DMS 273 treated with DMSO at 0.1 percent for 48 hours (cell line): ENCODE measurements at places on chromosomes 1 and 21.

DNA sequence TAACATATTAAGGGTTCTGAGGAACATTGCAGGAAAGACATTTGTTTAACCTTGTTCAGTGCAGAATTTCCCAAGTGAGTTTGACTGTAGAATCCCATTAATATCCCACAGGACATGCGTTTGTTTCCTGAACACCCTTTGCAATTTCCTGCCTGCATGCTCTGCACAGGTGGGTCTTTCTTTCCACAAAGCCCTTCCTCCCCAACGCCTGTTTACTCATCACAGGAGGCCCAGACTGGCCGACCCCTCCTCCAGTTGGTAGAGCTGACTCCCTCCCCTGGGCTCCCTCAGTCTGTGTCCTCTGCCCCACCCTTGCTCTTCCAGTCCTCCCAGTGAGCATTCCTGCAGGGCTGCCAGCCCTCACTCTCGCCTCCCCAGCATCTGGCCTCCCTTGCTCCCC is 47.5 kb upstream of the CTPS1 start:
- peak; percentile 99 for DNase-seq

- no peak for DNase-seq
Observed at GRCh38 chr1:223752721-223753515, 40.6 kb downstream of the CAPN2 start.

DNA sequence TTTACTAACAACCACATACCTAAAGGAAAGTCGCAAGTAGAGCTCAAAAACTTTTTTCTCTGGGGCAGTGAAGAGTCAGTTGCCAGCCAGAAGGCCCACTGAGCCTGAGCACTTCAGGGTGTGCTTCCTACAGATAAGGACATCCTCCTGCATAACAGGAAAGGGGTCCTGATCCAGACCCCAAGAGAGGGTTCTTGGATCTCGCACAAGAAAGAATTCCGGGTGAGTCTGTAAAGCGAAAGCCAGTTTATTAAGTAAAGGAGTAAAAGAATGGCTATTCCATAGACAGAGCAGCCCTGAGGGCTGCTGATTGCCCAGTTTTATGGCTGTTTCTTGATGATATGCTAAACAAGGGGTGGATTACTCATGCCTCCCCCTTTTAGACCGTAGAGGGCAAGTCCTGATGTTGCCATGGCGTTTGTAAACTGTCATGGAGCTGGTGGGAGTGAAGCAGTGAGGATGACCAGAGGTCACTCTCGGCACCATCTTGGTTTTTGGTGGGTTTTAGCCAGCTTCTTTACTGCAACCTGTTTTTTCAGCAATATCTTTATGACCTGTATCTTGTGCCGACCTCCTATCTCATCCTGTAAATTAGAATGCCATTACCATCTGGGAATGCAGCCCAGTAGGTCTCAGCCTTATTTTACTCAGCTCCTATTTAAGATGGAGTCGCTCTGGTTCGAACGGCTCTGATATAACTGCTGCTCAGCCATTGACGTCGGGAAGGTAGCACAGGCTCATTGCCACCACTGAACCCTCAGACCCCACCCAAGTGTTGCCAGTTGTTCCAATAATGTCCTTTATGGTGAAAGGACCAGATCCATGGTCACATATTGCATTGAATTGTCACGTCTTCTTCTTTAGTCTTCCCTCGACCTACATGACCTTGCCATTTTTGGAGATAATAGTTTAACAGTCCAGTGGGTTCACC is 96.6 kb upstream of the ERRFI1 start:
- no peak for DNase-seq

- DNase-seq, result no peak
Observed at GRCh38 chr1:76463278-76463677, 388.7 kb downstream of the ST6GALNAC3 start.

DNA sequence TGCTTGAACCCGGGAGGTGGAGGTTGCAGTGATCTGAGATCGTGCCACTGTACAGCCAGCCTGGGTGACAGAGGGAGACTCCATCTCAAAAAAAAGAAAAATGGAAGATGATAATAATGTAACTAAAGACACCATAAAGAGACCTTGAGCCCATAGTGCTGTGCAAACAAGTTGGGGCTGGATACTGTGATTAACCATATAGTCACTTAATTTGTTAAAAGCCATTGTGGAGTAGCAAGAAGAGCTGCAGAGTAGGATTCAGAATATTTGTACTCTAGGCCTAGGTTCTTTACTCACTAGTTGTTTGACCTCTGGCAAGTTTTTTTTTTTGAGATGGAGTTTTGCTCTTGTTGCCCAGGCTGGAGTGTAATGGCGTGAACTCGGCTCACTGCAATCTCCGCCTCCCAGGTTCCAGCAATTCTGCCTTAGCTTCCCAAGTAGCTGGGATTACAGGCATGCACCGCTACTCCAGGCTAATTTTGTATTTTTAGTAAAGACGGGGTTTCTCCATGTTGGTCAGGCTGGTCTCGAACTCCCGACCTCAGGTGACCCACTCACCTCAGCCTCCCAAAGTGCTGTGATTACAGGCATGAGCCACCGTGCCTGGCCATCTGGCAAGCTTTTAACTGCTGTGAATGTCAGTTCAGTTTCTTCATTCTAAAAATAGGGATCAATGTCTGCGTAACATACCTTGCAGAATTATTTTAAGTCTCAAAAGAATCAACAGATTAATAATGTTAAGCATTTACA is 12.8 kb downstream of the CAP1 start:
- DNase-seq, result no peak

DNA sequence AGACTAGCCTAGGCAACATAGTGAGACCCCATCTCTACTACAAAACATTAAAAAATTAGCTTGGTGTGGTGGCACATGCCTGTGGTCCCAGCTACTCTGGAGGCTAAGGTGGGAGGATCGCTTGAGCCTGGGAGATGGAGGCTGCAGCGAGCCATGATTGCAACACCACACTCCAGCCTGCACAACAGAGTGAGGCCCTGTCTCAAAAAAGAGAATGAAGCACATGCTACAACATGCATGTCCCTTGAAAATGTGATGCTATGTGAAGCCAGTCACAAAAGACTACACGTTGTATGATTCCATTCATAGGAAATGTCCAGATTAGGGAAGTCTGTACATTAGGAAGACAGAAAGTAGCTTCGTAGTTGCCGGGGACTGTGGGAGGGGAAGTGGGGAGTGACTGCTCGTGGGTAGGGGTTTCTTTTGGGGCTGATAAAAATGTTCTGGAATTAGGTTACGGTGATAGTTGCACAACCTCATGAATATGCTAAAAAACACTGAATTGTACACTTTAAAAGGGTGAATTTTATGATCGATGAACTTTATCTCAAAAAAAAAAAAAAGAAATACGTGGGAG is 202.1 kb downstream of the KAZN start:
- DNase-seq, result no peak

- DNase-seq, result no peak
Observed at GRCh38 chr1:168832661-168833060, 103.7 kb upstream of the DPT start.
